Suppressor macrophage (primary cell): ENCODE measurements at places on chromosomes 5 and 9.

GRCh38 chr5:14503681-14504331 is 77.8 kb upstream of the OTULINL start:
- no peak for DNase-seq

GRCh38 chr5:68332080-68332451 is 116.5 kb downstream of the PIK3R1 start:
- DNase-seq: peak; percentile 14

DNA sequence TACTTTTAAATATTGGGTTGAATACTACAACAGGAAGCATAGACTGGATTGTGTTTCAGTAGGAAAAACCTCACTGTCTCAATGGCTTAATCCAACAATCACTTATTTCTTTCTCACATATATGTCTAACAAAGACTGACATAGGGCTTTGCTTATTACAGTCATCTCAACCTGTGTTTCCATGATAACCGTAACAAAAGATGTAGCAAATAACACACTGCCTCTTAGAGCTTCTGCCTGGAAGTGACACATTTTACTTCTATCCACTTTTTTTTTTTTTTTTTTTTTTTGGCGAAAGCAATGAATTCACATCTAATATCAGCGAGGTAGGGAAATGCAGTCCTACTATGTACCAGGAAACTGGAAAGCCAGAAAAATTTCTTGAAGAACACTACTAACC is 204.9 kb upstream of the CDKN2B start:
- DNase-seq: no peak

DNA sequence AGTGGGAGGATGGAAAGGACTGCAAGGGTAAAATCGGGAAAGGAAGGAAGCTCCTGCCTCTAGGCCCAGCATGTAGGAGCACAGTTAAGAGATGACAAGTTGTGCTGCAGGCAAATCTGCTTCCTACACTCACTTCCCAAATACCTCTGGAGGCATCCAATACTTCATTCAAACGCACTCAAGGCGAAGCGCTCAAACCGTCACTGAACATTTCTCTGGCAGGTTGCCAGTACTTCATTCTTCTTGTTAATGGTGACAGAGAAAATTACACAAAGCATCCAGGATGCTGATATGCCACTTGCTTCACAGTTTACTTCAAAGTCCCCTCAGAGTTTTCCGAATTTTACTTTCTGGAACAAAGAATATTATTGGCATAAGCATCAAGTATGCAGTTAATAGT is 59.8 kb downstream of the NREP start:
- DNase-seq: peak; percentile 22

GRCh38 chr9:78502566-78502965 is 205.6 kb downstream of the PSAT1 start:
- no peak for DNase-seq

GRCh38 chr5:143354025-143354424 is 49.5 kb downstream of the NR3C1 start:
- peak; percentile 14 for DNase-seq

- DNase-seq: no peak
Measured at GRCh38 chr9:106799152-106799551, 63.8 kb upstream of the ZNF462 start.

DNA sequence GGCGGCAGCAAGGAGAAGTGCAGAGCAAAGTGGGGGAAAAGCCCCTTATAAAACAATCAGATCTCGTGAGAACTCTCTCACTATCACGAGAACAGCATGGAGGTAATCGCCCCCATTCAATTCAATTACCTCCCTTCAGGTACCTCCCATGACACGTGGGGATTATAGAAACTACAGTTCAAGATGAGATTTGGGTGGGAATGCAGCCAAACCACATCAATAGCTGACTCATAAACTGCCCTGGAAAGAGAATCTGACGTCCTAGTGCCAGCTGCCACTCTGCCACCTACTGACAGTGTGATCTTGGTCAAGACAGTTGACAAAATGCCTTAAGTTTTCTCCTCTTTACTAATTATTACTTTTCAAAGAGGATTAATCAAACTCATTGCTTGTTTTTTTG is 128.3 kb downstream of the GPBP1 start:
- peak; percentile 38 for DNase-seq

DNA sequence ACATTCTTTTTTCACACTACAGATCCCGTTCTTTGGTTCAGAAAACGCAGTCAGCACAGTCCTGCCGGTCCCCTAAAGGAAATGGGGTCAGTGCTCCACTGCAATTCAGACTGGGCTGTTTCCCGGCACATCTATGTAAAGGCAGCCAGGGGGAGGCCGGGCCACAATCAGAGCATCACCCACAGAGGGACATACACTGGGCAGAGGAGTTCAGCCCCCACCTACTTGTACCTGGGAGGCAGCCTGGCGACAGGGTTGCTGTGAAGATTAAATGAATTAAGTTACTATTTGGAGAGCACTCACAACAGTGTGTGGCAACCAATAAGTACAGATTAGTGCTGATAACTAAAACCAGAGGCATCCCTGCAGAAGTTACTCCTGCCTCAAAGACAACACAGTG is 4.5 kb downstream of the PTPN3 start:
- no peak for DNase-seq

DNA sequence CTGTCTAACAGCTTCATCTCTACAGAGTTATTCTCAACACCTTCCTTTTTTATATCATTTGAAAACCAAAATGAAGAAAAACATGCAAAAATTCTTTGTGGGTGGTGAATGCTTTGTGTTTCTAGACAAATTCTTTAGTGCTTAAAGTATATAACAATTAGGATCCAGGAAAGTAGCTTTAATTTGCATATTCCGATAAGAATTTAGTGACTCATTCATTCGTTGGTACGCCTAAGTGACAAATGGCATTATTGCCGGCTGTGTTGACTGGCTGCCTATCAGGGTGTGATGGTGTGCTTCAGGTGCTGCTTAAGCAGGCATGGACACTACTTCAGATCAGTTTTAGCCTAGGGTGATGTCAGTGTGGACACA is 35.2 kb downstream of the LMNB1 start:
- DNase-seq: no peak

DNA sequence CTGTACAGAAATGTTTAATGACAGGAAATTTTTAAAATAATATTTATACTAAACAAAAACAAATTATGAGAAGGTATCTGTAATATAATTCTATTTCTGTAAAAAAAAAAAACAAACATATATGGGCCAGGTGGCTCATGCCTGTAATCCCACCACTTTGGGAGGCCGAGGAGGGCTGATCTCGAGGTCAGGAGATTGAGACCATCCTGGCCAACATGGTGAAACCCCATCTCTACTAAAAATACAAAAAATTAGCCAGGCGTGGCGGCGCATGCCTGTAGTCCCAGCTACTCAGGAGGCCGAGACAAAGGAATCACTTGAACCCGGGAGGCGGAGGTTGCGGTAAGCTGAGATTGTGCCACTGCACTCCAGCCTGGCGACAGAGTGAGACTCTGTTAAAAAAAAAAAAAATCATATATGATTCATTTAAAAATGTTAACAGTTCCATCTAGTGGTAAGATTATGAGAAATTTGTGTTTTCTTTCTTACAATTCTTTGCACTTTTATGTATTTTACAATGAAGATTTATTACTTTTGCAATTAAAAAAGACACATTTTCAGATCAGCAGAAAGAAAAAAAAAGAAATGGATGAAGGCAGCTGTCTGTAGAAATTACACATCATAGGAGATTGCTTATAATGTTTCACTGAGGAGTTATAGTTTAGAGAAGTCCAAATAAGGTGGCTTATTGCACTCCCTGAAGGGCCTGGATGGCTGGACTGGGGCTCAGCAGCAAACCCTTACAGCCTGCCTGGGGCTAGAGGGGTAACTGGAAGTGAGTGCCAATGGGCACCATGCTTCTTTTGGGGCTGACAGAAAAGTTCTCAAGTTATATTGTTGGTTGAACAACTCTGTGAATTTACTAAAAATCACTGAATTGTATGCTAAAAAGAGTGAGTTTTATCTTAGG is 20.3 kb downstream of the C9orf153 start:
- no peak for DNase-seq
